ENCODE measurements at places on chromosomes 2 and 18.

DNA sequence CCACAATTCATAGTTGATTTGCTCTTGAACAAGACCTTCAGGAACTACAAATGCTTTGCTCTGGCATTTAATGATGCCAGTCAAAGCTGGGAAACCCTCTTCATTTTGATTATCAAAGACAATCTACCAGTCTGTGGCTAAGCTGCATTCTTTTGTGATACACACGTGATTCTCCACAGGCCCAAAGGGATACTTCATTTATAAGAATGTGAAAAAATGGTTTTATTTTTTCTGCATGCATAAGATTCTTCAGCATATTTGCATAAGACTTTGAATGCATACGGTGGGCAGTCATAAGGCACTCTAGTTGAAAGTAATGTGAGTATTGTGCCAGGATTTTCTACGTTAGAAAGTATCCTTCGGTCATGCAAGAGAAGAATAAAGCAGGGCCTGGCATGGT, 33.0 kb upstream of the ARL5A start:
- DNase-seq = no peak

- DNase-seq = no peak
Observed at GRCh38 chr2:84636080-84636971, 120.0 kb downstream of the DNAH6 start.

DNA sequence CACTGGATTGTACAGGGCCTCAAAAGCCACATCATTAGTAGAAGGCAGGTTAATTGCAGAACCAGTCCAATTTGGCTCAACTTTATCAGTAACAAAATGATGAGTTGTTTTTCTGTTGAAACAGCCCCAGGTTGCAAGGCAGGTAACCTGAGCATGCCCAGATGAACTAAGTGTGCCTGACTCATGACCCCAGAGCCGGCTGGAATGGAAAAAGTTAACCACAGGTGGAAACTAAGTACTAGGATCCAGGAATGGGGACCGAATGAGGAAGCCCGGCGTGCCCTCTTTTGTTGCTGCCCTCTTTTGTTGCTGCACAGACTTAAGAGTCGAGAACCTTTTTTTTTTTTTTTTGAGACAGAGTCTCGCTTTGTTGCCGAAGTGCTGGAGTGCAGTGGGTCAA, 79.5 kb upstream of the YWHAQ start:
- DNase-seq = no peak

DNA sequence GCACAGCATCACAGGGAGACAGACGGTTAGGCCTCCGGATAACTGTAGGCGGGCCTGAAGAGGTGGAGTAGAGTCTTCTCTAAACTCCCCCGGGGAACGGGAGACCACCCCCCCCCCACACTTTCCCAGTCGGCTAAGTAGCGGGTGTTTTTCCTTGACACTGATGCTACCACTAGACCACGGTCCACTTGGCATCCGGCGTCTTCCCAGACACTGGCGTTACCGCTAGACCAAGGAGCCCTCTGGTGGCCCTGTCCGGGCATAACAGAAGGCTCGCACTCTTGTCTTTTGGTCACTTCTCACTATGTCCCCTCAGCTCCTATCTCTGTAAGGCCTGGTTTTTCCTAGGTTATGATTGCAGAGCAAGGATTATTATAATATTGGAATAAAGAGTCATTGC, 25.7 kb upstream of the NCL start:
- DNase-seq = peak; percentile 30

- no peak for DNase-seq
Observed at GRCh38 chr2:186256540-186256939, 229.5 kb upstream of the ZC3H15 start.

GRCh38 chr2:27582129-27582694, 630 bp upstream of the ZNF512 start:
- DNase-seq = no peak

GRCh38 chr2:31020713-31021112, 117.5 kb downstream of the GALNT14 start:
- DNase-seq = no peak

- DNase-seq = no peak
Observed at GRCh38 chr18:14933964-14934363, 186.0 kb downstream of the ANKRD30B start.

Data from CD4-positive, alpha-beta T cell treated with Interleukin-17A for 1 hour (primary cell).